Activated T-helper 2 cell treated with anti-CD3 and anti-CD28 coated beads, Interferon-gamma antibody, Interleukin-2, Interleukin-4, amounts not matched to agents 10 μg/mL and 5 μg/mL and 100 μg/mL, durations not matched to agents 14 hours and 24 hours and 36 hours (primary cell): ENCODE measurements at places on chromosomes 5 and 9.
A peak's percentile ranks its signal among the peaks of the same experiment; 100 is the strongest.

- no peaks in the 10 kb centered on the region for H3K27me3 ChIP-seq
- H3K36me3 ChIP-seq: peaks cover 68% of the 10 kb centered on the region
- peaks cover 36% of the 10 kb centered on the region for H3K4me1 ChIP-seq
- H3K27ac ChIP-seq: peak overlapping the region; percentile 69
- H3K4me3 ChIP-seq: peak overlapping the region; percentile 2
Observed at GRCh38 chr5:463952-464351, 21.0 kb downstream of the EXOC3 start.

GRCh38 chr5:159854916-159855315 is 61.4 kb upstream of the ADRA1B start:
- H3K4me3 ChIP-seq: no peak overlapping the region
- peaks cover 13% of the 10 kb centered on the region for H3K27me3 ChIP-seq
- no peaks in the 10 kb centered on the region for H3K36me3 ChIP-seq
- DNase-seq: no peak
- no peak overlapping the region for H3K27ac ChIP-seq
- no peaks in the 10 kb centered on the region for H3K4me1 ChIP-seq

DNA sequence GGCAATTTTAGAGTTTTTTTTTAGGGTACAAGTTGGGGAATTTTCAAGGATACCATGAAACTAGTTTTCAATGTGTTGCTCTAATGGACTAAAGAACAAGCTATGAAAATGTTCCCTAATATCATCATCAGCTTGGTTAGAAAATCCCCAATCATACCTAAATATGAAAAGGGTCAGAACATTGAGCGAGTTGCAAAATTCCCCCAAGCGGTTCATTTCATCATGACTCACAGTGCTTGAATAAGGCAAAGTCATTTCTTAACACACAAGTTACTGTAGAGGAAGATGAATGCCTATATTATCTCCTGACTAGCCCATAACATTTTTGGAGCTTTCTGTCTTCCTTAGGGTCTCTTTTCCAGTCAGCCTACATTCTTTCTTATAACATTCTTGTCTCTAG is 62.7 kb downstream of the ST8SIA4 start:
- H3K4me1 ChIP-seq: peaks cover 73% of the 10 kb centered on the region
- peak overlapping the region; percentile 93 for H3K27ac ChIP-seq
- no peak for DNase-seq
- H3K36me3 ChIP-seq: peaks cover 65% of the 10 kb centered on the region
- no peak overlapping the region for H3K4me3 ChIP-seq

- H3K4me3 ChIP-seq: no peak overlapping the region
- DNase-seq: no peak
- H3K27me3 ChIP-seq: no peaks in the 10 kb centered on the region
- no peaks in the 10 kb centered on the region for H3K4me1 ChIP-seq
- peaks cover 12% of the 10 kb centered on the region for H3K36me3 ChIP-seq
Observed at GRCh38 chr9:105466898-105467455, 19.1 kb downstream of the FSD1L start.

DNA sequence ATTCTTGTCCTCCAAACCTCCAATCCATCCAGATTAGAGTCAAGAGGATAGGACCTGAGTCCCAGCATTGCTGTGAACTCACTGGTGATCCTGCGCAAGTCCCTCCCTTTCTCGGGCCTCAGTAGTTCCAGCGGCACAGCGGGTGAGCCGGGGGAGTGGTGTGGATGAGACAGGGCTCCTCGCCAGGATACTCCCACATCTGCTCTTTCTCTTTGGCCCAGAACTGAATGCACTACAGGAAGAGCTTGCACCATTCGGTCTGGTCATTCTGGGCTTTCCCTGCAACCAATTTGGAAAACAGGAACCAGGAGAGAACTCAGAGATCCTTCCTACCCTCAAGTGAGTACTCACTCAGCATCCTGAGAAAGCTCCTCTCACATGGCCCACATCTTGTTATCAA is 6.3 kb downstream of the GPX3 start:
- no peaks in the 10 kb centered on the region for H3K27me3 ChIP-seq
- no peak for DNase-seq
- peaks cover 82% of the 10 kb centered on the region for H3K36me3 ChIP-seq
- H3K4me1 ChIP-seq: no peaks in the 10 kb centered on the region
- no peak overlapping the region for H3K4me3 ChIP-seq

DNA sequence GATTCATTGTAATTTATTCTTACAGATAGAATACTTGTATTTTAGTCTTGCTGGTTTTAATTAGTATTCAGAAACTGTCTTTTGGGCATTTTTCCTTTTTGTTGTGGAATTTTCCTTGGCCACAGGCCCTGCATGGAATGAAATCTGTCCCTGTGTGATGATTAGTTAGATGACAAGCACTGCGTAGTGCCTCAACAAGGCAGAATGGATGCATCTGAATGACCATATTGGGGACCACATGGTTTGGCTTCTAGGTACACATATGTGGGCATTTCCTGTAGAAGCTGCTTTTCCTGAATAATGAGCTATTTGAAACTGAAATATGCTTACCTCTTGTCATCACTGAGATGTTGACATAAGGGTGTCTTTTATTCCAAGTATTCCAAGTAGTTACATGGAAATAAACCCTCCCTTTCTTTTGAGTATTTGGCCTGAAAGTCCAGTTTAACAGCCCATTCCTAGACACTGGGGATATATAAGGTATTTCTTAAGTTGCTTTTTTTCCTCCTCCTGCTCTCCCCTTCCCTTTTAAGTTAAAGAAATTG is 147.3 kb downstream of the YTHDC2 start:
- H3K4me3 ChIP-seq: no peak overlapping the region
- H3K27me3 ChIP-seq: peaks cover 9% of the 10 kb centered on the region
- no peak overlapping the region for H3K27ac ChIP-seq

GRCh38 chr5:136143312-136143711 is 10.7 kb downstream of the SMAD5 start:
- no peak overlapping the region for H3K27ac ChIP-seq
- no peaks in the 10 kb centered on the region for H3K36me3 ChIP-seq
- peaks cover 4% of the 10 kb centered on the region for H3K4me1 ChIP-seq
- no peak for DNase-seq
- peaks cover 5% of the 10 kb centered on the region for H3K27me3 ChIP-seq
- H3K4me3 ChIP-seq: no peak overlapping the region

- no peak for DNase-seq
- H3K27ac ChIP-seq: no peak overlapping the region
- H3K36me3 ChIP-seq: no peaks in the 10 kb centered on the region
- H3K27me3 ChIP-seq: peaks cover 50% of the 10 kb centered on the region
- H3K4me3 ChIP-seq: no peak overlapping the region
Observed at GRCh38 chr5:142549834-142550233, 136.1 kb downstream of the FGF1 start.

DNA sequence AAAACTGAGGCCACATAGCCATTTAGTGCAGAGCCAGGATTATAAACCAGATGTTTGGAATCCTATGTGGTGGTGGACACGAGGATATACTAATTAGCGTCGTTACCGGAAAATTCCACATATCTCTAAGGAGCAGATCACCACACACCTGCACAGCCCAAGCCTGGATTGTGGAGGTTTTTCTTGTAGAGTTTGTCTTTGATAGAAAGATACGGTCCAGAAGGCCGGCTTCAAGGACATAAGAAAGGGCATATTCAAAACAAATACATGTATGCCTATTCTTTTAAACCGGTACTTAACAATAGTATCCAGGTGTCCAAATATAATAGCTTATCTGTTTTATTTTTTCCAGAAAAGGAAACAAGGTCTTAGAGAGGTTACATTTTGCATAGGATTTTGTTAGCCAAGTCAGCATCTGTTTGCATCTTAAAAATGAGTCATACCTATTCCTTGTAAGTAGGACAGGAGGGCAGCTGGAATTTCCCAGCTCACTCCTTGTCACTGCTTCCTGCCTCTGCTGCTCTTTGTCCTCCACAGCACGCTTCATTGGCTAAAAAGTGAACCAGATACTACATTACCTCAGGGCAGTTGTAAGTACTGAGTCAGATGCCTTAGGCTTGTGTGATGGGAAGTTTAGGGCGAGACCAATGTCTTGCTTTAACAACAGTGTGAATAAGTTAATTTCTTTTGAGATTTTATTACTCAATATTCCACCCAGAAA is 3.6 kb downstream of the TMC1 start:
- no peak for DNase-seq
- H3K4me3 ChIP-seq: no peak overlapping the region
- no peaks in the 10 kb centered on the region for H3K27me3 ChIP-seq
- peaks cover 43% of the 10 kb centered on the region for H3K4me1 ChIP-seq

GRCh38 chr5:17910318-17910717 is 276.1 kb downstream of the TAF11L14 start:
- H3K4me1 ChIP-seq: no peaks in the 10 kb centered on the region
- H3K4me3 ChIP-seq: no peak overlapping the region
- no peak for DNase-seq
- H3K27ac ChIP-seq: no peak overlapping the region
- no peaks in the 10 kb centered on the region for H3K27me3 ChIP-seq

DNA sequence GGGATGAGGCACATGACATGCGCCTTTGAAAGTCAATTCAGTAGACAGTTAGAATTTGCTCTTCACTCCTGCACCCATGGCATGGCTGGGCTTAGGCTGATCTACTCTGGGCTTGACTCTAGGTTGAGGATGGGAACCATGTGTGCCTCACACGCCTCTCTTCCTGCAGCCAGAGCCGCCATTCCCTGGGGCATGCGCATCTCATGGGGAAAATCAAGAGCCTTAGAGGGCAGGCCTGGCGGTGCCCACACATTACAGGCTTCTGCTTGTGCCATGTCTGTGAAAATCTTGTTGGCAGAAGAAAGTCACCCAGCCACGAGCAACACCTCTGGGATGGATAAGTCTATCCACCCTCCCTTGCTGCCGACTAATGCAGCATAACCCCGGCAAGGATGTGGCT is 808.5 kb downstream of the CDH9 start:
- H3K4me1 ChIP-seq: no peaks in the 10 kb centered on the region
- no peak for DNase-seq
- H3K4me3 ChIP-seq: no peak overlapping the region
- H3K27me3 ChIP-seq: no peaks in the 10 kb centered on the region
- H3K27ac ChIP-seq: no peak overlapping the region

DNA sequence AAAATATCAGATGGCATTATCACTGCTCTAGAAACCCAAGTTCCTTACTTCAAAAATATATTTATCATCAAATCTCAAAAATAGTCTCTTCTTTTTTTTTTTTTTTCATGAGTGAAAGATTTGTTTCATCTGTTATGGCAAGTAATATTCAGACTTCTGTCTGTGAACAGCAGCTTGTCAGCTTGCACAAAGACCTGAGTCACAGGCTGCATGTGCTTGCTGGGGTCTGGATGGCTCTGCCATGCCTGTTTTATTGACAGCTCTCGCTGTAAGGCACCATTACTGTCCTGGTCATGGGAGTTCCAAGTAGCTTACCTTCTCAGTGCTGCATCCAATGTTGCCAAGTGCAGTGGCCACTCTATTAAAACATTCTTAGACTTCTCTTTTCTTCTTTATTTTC is 456.4 kb downstream of the GADD45G start:
- H3K27ac ChIP-seq: no peak overlapping the region
- no peaks in the 10 kb centered on the region for H3K36me3 ChIP-seq
- no peak overlapping the region for H3K4me3 ChIP-seq
- H3K27me3 ChIP-seq: peaks cover 20% of the 10 kb centered on the region

DNA sequence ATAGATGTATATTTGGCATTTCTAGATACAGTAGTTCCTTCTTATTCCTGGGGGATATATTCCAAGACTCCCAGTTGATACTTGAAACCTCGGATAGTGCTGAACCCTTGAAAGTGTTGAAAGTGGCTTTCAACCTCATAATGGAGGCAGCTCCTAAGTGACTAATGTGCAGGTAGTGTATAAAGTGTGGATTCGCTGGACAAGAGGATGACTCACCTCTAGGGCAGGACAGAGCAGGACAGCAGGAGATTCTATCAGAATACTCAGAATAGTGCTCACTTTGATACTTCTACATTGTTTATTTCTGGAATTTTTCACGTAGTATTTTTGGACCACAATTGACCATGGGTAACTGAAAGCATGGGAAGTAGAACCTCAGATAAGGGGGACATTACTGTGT is 1138.9 kb upstream of the WWC1 start:
- no peak overlapping the region for H3K4me3 ChIP-seq
- DNase-seq: no peak
- H3K4me1 ChIP-seq: no peaks in the 10 kb centered on the region
- no peak overlapping the region for H3K27ac ChIP-seq
- H3K27me3 ChIP-seq: no peaks in the 10 kb centered on the region

DNA sequence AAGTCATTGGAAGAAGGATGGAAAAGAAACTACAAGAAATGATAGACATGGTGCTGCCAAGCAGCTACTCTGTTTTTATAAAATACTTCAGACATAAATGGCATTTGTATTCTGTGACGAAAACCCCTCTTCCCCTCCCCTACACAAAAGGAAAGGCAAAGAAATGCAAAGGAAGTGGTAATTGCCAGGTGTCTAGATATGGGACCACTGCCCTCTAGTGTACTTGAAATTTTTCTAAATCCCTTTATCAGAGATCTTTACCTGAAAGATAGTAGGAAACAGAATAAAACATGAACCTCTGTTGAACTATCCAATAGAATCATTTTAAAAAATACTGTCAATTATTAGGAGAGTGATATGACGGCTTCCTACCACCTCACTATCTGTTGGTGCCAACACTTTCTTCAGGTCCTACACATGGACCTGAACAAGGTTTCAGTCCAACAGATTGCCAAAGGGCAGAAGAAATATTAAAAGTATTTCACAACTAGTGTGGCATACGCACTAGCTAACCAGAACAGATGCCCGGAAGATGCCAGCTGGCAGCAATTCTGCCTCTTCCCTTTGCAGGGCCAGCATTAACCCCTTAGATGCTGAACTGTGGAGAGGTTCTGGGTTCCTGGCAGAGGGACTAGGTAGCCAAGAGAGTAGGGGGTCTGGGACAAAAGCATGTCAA is 104.1 kb downstream of the TSSK1B start:
- H3K27me3 ChIP-seq: peaks cover 11% of the 10 kb centered on the region
- no peak overlapping the region for H3K27ac ChIP-seq
- H3K36me3 ChIP-seq: no peaks in the 10 kb centered on the region
- peaks cover 21% of the 10 kb centered on the region for H3K4me1 ChIP-seq
- H3K4me3 ChIP-seq: no peak overlapping the region

- no peak overlapping the region for H3K4me3 ChIP-seq
- H3K27me3 ChIP-seq: peaks cover 2% of the 10 kb centered on the region
- H3K4me1 ChIP-seq: peaks cover 12% of the 10 kb centered on the region
- H3K27ac ChIP-seq: no peak overlapping the region
Observed at GRCh38 chr5:43000914-43001313, 39.2 kb downstream of the ANXA2R start.

DNA sequence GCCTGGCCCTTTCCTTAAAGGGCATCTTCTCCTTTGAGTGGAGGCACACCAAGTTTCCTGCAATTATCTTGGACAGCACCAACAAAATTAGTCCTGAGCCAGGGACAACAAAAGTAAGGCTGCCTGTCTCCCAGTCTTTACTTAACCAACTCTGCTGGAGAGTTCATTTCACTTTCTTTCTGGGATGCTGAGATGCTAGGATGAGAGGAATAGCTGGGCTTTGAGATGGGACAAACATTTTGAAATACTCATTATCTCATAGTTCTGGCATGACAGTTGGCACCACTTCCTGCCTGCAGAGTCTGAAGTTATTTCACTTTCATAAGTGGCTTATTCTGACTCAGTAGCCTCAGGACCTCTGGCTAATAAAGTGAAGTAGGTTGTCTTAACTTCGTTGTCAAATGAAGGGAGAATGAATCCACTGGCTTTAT is 157.0 kb downstream of the C9orf152 start:
- H3K4me1 ChIP-seq: peaks cover 50% of the 10 kb centered on the region
- H3K27ac ChIP-seq: peak overlapping the region; percentile 94
- H3K4me3 ChIP-seq: peak overlapping the region; percentile 94
- peaks cover 37% of the 10 kb centered on the region for H3K36me3 ChIP-seq
